ENCODE measurements at places on chromosomes 11 and 22.

- no peak for DNase-seq
Measured at GRCh38 chr22:40645579-40646197, 9.2 kb upstream of the MRTFA start.

DNA sequence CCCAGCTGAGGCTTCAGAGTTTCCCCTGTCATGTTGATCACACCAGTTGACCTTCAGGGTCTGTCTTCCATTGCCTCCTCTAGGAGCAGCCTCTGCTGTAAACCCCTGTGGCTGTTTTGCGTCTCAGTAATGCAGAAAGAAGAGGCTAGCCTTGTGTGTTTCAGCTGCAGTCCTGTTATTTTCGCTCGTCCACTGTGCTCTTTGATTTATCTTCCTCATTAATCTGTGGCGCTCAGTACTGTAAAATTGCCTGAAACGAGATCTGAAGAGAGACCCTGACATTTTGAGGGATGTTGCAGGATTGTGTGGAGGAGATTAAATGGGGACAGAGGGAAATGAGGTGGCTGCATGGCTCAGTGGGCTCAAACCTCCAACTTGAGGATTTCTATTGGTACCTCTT, 163.7 kb downstream of the DBX1 start:
- DNase-seq, result no peak

DNA sequence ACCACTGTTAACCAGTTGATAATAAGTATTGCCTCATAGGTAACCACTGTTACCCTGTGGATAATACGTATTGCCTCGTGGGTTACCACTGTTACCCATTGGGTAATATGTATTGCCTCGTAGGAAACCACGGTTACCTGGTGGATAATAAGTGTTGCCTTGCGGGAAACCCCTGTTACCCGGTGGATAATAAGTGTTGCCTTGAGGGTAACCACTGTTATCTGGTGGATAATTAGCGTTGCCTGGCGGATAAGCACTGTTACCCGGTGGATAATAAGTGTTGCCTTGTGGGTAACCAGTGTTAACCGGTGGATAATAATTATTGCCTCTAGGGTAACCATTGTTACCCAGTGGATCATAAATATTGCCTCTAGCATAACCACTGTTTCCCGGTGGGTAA, 27.3 kb upstream of the NXPE4 start:
- no peak for DNase-seq

- no peak for DNase-seq
Measured at GRCh38 chr11:93902921-93903320, 52.5 kb upstream of the VSTM5 start.

GRCh38 chr22:47678636-47679287, 916.3 kb downstream of the TBC1D22A start:
- DNase-seq, result no peak

- no peak for DNase-seq
Measured at GRCh38 chr11:23620617-23621016, 760.3 kb upstream of the CCDC179 start.

DNA sequence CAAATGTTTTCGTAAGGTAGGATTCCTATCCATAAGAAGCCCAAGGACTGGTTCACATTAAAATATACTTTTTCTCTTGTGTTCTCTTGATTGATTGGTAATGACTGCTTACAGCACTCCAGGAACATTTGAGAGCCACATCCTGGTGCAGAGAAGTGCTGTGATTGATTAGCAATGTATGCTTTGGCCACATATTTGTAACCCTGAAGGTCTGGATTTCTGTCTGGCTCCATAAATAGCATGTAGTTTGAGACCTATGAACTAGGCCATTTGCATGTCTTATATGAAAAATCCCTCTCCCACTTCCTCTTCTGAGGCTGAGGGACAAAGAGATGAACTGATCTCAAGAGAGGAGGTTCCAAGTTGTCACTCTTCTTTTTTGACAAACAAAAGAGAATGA, 49.3 kb upstream of the CD44 start:
- no peak for DNase-seq

DNA sequence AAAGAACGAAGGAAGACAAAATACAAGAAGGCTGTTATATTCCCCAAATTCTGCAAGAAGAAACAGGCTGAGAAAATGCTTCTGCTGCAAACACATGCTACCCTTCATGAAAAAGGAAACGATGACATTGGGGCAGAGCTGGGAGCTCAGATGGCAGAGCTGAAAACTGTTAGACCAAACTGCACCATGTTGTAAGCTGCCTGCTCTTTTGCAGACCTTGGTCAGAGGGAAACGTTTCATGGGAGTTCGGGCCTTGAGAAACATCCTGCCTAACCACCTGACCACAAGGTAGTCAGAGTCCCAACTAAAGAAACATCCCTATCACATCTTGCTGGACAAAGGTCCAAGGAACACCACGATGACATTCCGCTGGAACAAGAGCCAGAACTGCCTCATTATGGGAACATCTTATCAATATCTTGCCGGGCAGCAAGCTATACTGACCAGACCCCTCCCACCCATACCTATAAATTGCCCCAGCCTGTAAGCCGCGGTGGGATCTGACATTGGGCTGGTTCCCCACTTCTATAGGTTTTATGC, 110.7 kb upstream of the CTSC start:
- no peak for DNase-seq

DNA sequence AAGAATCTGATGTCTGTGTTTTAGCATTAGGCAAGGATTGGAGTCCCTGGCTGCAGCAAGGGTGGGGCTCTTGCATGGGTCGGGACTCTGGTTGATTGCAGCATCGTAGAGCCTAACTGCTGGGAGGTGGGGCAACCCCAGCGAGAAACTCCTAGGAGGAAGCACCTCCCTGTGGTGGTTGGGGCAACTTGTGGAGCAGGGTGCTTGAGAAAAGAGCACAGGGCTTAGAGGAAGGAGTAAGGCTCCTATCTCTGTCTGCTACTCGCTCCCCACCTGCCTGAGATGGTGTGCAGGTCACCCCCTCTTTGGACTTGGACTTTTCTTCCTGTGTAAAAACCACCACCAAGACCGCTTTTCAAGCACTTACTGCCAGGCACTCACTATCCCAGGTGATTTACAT, 15.6 kb downstream of the SREBF2 start:
- DNase-seq, result no peak

Measured in kidney epithelial cell (primary cell).